A673 (cell line): ENCODE measurements at places on chromosomes 13 and 19.

DNA sequence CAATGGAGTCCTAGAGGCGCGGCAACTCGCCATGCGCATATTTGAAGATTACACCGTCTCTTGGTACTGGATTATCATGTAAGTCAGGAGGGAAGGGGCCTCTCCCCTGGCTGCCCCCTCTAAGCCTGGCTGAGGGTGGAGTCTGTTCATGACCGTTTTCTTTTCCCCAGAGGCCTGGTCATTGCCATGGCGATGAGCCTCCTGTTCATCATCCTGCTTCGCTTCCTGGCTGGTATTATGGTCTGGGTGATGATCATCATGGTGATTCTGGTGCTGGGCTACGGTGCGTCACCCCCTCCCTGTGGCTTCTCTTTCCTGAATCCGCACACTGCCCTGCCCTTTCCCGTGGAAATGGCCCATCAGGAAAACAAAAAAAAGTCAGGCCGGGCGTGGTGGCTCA lies 6.5 kb downstream of the SLC44A2 start:
- no peak for DNase-seq

- no peak for DNase-seq
Observed at GRCh38 chr13:35500144-35500543, 23.7 kb upstream of the MAB21L1 start.

DNA sequence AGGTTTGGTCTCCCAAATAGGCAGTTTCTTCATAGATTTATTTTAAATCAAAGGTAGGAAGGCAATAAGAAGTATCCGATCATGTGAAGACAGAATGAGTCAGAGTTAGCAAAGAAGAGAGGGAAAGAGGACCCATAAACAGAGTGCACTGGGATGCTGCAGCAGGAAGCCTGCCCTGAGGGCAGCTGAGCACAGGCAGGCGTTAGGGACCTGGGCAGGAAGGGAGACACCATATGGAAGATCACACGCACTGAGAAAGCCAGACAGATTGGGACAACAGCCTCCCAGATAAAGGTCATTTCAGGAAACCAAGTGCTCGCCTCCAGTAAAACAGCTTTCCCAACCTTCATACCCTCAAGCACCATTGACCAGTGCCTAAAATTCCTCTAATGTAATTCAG lies 598.0 kb downstream of the EFNB2 start:
- no peak for DNase-seq

GRCh38 chr13:98549006-98549727 lies 27.7 kb downstream of the STK24 start:
- no peak for DNase-seq

DNA sequence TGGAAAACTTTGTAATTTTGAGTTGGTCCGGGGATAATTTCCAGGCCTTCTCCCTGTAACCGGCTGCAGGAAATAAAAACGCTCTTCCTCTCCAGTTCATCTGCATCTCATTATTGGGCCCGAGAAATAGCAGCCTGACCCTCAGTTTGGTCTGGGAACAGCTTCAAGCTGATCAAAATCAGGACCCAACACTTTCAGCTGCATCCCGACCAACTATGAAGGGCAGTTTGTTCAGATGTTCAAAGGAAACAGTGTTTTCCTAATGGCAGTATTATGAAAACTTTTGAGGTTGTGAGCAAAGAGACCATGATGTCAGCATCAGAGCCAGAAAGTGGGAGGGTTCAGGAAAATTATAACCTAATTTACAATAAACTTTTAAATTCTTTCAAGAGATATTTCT lies 35.7 kb downstream of the STK24 start:
- no peak for DNase-seq

GRCh38 chr13:112465251-112466131 lies 89.3 kb downstream of the SPACA7 start:
- DNase-seq, result no peak

DNA sequence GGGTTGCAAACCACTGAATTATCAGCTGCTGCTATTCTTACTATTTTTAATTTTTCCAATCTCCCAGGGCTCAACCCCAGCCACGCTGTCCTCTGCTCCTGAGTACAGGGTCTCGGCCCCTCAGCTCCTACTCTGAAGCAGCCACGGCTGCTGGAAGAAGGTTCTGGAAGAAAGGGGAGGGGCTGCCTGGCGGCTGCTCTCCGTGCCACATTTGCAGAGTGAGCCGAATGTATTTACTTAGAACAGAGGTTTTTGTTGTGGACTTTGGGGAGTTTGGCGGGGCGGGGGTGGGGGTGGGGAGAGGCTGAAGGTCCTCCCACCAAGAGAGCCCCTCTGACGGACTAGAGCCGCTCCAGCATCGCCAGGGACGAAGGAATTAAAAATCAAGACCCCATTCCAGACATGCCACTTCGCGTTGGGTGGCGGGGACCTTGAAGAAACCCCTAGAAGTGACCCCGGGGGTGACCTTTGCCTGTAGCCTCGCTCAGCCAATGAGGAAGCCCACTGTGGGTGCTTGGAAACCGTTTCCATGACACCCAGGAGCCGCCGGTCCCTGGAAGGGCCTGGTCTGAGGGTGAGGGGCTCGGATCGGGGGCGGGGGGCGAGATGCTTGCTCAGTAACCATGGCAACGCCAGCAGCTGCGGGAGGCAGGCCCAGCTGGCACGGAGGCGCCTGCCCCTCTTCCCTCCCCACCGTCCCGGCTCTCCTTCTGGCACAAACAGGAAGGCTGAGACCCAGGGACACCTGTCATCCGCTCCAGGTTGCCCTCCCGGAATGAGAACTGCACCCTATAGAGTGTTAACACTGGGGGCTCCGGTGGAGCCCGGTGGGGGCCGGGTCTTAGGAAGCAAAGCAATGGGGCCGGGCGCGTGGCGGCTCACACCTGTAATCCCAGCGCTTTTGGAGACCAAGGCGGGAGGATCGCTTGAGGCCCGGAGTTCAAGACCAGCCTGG lies 54.2 kb upstream of the PTPRS start:
- DNase-seq, result no peak

- no peak for DNase-seq
Observed at GRCh38 chr19:15758379-15758778, 20.6 kb downstream of the OR10H3 start.

GRCh38 chr13:77810878-77811277 lies 107.8 kb downstream of the EDNRB start:
- DNase-seq, result peak; percentile 37

GRCh38 chr19:1811472-1811894 lies 593 bp downstream of the ATP8B3 start:
- DNase-seq, result peak; percentile 48

DNA sequence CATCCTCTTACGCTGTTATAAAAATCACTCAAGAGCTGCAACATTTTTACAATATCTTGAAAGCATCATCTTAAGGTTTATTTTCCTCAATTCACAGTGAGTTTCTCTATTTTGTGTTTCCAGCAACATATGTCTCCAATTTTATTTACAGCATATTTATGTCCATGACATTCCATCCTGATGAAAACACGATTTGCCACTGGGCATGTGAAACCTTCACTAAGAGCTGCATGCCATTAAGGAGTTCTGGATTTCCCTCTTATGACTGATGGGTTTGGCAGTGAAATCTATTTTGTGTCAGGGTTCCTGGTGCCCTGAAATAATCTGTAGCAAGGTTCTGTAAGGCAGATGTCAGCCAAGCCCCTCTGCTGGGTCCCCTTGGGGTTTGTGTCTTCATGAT lies 527.6 kb upstream of the KLF12 start:
- DNase-seq, result no peak

DNA sequence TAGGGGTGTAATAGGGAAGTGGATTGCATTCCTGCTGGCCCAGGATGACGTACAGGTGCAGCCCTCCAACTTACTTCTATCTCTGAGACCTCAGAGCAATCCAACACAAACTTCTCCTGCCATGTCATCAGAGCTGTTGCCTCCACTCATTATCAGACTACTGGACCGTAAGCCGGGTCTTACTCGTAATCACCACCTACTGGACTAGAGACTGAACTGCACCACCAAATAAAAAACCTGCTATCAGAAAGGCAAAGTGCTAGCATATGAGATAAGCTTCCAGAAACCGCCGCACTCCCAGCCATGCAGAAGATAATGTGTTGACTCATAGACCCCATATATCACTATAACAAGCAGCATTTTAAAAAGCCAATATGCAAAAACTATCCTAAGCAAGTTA lies 102.0 kb downstream of the SLITRK1 start:
- DNase-seq, result peak; percentile 37

- peak; percentile 56 for DNase-seq
Observed at GRCh38 chr13:30679483-30680330, 55.6 kb upstream of the ALOX5AP start.

DNA sequence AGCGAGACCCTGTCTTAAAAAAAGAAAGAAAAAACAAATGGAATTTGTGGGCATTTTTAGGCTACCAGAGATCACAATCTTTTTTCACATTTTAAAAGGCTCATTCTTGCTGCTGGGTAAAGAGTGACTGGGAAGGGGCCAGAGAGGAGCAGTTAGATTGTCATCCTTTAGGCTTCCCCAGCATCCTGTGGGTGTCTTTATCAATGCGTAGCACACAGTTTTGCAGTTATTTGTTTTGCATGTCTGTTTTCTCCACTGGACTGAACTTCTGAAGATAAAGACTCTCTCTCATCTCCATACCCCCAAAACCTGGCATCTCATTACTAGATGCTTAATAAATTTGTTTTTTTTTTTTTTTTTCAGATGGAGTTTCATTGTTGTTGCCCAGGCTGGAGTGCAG lies 2.1 kb upstream of the UTP14C start:
- no peak for DNase-seq

DNA sequence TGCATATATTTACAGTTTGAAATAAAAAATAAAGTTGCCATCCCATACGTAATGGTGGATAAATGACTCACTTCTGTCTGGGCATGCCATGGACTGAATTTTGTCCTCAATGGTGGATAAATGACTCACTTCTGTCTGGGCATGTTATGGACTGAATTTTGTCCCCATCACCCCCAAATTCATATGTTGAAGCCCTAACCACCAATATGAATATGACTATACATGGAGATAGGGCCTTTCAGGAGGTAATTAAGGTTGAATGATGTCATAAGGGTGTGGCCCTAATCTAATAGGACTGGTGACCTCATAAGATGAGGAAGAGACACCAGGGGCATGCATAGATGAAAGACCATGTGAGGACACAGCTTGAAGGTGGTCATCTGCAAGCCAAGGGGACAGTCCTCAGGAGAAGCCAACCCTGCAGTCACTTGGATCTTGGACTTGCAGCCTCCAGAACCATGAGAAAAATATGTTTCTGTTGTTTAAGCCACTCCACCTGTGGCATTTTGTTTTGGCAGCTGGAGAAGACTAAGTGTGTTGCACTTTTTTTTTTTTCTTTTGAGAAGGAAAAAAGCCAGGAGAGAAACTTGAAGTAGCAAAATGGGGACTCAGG lies 41.8 kb downstream of the RFC3 start:
- DNase-seq, result no peak

- no peak for DNase-seq
Observed at GRCh38 chr19:648305-648704, 8.6 kb downstream of the FGF22 start.
